ENCODE measurements at places on chromosomes 7 and 10.

DNA sequence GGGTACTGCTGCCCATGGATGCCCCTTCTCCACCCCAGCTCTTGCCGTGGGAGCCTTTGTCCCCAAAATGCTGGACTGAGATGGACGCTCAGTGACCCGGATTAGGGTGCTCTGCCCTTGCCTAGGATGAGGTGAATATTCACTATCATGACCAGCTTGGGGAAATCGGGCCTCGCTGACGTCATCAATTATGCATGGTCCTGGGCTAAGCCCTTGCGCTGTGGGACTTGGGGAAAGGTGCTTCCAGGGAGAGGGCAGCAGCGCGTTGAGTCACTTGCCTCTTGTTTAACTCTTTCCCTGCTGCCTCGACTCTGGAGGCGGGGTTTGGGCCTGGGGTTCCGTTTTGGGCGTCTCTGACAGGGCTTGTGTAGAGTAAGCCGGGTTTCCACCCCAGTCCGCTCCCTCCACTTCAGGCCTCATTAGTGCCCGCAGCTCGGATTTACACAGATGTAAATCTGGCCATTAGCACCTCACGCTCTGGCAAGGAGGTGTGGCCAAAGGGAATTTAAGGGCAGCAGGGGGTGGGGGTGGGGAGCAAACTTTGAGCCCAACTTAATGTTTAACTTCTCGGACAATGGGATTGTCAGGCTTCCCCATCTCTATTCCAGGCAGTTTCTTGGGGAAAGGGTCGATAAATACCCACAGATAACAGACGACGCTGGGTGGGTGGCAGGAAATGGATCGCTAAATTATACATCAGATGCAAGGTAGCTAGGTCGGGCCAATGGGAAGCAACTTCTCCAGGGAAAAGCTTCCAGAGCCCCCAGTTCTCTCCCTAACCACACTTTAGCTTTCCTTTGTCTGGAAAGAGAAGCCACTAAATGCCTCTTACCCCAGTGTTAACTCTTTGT lies 51.3 kb upstream of the TCF7L2 start:
- DNase-seq: no peak

DNA sequence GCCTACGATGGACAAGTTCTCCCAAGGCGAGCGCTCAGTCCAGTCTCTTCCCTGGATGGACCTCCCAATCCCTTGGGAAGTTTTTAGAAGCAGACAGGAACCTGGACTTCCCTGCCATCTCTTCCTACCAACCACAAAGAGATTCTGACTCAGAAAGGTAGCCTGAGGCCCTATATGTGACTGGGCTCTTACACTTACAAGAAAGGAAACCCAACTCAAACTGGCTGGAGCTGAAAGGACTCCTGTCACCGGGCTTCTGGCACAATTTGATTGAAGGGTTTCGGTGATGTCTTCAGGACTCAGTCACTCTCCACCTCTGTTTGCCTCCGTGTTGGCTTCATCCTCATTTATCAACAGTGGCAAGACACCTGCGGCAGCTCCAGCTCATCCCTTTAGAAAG lies 3.7 kb upstream of the COL13A1 start:
- no peak for DNase-seq

DNA sequence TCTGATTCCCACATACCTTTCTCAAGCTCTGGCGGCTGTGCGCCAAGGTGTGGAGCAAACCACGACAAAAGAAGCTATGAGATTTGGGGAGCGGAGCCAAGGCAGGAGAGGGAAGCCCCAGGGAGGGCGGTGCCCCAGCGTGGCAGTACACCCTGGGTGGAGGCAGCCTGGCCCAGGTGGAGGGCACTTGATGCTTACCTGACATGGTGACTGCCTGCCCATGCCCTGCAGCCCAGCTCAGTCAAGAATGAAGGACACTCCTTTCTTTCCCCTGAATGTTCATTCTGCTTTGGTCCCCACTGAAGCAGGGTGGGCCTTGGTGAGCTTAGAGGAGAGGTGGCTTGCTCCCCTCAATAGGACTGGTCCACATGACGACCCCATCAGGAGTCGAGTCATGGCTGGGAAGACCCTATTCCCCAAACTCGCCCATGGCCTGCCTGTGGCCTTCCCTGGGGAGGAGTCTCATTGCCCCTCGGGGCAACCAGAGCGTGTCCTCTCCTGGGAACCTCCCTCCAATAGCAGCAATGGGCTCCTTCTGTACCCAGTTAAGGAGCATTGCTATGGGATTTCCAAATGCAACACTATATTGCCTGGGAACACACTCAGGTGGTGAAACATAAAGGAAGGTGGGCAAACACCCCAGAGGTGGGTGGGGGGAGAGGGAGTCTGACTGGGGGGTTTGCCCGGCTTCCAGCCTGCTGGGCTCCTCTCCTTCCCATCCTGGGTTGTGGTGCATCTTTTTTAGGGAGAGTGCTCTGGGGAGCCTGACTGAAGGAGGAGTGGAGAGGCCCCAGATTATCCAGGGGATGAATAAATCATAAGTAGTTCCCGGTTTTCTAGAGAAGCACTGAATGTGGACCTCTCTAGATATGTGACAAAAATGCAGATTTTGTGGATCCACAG lies 22.7 kb downstream of the RAMP3 start:
- DNase-seq: peak; percentile 55

DNA sequence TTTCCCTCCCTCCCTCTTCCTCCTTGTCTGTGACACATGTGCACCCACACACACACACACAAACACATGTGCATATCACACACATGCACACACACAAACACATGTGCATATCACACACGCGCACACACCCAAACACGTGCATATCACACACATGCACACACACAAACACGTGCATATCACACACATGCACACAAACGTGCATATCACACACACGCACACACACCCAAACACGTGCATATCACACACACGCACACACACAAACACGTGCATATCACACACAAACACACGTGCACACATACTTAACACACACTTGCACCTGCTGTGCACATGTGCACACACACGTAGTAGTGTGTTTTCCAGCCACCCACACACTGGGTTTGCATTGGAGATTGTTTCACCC lies 29.4 kb upstream of the KNDC1 start:
- no peak for DNase-seq

- no peak for DNase-seq
These were observed 121.5 kb upstream of the ZNF716 start for GRCh38 chr7:57328457-57328856.

- DNase-seq: no peak
These were observed 194.9 kb downstream of the SUGCT start for GRCh38 chr7:40329601-40330153.

DNA sequence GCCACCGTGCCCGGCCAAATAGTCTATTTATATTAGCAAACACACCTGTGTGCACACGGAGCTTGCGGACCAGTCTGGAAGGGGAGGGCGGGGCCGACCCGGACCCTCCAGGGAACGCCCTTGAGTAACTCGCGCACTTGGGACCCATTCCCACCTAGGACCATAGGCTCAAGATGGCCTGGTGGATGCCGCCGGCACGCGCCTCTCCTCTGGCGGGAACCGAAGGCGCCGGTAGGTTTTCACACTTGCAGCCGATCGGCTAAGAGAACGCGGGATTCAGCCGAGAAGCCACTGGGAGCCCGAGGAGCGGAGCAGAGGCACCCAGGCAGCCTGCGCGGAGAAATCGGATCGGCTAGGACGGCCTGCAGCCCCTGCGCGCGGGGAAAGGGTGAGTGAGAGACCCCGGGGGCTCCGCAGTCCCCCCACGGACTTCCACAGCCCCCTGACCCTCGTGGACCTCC lies 18.9 kb downstream of the IFT22 start:
- no peak for DNase-seq

DNA sequence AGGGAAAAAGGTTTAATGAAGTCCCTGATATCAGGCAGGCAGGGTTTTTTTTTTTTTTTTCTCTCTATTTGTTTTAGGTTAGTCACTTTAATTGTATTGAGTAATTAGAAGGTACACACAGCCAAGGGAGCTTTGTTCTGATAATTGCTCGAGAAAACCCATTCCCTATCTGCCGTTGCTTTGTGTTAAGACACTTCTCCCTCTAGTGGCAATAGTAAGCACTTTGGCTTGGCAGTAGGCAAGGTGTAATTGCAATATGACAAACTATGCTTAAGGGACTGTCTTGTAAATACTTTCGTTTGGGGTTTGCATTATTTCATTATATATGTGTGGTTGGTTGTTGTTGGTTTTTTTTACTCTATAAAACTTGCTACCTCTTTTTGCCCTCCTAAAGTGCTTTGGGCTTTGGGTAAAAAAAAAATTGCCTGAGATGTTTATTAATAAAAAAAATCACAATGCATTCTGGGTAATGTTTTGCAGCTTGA lies 113.4 kb downstream of the BTRC start:
- no peak for DNase-seq

DNA sequence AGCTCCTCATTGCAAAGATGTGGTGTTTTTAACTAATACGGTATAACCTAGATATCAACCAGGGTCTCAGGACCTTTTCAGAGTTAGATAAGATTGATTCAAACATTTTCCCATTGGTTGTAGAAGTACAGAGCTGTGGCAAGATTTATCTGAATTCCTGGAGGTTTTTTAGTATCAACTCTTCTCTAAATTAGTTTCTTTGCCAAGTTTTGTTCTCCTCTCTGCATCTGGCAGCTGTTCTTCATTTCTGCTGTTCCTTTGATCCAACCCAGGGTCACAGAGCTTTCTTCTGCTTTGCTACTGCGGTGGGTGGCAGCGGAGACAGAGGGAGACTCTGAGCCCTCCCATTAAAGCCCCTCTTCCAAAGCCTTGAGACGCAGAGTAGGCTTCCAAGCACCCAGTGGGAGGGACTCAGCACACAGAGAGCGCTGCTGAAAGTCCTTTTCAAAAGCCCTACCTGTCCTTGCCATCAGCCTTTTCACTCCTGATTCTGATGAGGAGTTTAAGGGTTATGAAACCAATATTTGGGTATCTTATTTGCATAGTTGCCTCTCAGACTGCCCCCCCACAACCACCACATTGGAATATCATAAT lies 146.3 kb upstream of the EEPD1 start:
- no peak for DNase-seq

DNA sequence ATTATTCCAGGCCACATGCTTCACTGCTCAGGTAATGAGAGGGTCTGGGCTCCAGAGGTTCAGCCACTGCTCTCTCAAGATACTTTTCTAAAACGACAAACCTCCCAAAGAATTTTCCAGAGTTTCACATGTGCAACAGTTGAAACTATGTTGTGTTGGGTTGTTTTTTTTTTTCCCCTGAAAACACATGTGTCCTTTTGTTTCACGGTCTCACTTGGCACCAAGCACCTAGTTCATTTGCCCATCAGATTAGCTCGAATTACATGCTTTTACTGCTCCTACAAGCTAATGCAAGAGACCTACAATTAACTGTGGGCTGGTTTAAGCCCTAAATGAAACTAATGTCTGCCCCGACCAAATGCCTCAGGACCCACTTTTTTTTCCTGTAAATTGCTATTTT lies 313.3 kb downstream of the FGFR2 start:
- no peak for DNase-seq

DNA sequence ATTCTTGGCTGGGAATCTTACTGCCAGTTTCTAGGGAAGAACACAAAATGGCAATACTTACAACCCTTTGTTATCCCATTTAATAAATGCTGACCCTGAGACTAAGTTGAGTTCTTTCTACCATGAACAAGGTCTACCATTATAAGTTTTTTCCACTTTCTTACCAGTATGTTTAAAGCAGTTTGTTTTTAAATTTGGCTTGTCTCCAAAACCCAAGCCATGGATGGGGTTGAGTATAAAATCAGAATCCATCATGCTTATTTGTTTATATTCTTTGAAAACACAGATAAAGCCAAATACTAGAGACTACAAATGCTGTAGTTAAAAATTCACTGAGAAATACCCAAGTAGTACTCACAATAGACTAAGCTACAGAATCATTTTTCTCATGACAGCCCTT lies 41.1 kb upstream of the HNRNPH3 start:
- no peak for DNase-seq
